ENCODE measurements at places on chromosomes 7 and 10. TPM values are rescaled to one million over a fixed set of nuclear protein-coding genes. Genes with fewer than 3 reads are reported as not detected.

GRCh38 chr10:93567277-93568104, 1.0 kb downstream of the FFAR4 start:
- no peak for DNase-seq

GRCh38 chr10:68864611-68865010, 36.5 kb upstream of the DDX50 start:
- no peak for DNase-seq

DNA sequence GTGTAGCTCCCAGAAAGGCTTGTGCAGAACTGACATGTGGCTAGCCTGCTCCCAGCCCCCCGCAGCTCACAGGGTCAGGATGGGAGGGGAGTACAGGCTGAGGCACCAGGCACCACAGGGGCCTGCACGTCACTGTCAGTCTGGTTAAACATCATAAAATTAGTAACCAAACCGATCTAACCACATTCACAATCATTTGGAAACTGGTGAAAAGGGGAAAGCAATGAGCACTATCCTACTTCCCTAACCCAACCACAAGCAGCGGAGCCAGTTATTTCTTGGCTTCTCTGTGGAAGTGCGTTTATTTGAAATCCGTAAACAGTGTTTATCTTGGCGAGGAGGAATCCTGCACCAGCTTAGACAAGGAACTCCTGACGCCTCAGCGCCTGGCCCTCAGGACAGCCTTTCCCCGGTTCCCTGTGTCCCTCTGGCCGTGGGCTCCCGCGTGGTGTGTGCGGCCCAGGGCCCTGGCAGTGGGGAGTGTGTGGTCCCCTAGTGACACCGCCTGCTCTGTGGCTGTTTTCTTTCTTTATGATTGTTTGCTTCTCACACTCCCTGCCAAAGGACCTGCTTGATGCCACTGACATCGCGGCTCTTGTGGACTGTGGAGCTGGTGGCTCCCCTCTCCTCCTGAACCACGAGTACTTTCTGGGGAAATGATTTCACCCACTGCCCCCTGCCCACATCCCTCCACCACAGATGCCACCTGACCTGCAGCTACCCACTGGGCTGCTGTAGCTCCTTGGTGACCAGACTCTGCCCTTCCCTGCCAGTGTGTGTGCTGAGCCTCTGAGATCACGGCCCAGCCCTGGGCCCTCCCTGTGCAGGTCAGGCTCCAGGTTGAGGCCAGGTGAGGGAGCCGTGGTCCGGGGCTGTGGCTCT, 38.0 kb downstream of the INPP5A start:
- DNase-seq, result peak; percentile 50

GRCh38 chr10:68832601-68833000, 5.3 kb downstream of the STOX1 start:
- DNase-seq, result no peak

DNA sequence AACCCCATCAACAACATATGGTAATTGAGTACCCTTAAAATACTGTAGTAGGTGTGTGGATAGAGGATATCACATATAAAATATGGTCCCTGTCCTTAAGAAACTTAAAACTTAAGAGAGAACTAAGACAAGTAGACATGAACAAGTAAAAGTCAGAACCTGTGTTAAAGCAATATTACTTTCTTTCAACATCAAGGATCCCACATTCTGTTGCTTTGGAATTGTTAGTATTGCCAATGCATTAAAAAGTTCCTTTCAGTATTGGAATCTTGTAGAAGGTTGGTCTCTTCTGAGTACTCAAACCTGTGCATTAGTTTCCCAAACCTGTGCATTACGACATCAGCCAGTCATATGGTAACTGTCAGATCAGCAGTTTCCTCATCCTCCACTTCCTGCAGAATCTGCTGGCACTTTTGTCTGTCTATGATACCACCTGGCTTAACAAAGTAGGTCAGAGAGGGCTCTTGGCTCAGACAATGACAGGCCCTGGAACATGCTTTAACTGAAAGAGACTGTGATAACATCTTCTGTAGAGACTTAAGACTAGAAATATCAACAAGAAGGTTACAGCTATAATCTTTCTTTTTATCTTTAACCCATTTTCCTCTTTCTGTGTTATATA, 56.5 kb downstream of the CCDC71L start:
- no peak for DNase-seq

DNA sequence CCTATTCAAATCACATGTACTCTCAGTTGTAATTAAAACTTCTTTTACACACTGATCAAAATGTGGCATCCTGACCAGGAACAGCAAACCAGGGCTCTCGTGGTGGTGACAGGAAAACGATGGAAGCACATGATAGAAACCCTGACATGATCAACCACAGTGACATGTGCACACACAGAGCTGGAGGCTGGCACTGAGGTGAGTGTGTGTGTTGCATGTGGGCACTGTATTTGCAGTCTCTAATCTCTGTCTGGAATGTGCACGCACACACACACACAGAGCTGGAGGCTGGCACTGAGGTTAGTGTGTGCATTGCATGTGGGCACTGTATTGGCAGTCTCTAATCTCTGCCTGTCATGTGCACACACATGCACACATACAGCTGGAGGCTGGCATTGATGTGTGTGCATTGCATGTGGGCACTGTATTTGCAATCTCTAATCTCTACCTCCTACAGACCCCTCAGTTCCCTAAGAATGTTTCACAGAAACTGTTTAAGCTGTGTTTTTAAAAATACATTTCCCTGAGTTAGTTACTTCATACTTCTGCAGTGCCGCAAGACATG, 406.9 kb downstream of the SFMBT2 start:
- no peak for DNase-seq

DNA sequence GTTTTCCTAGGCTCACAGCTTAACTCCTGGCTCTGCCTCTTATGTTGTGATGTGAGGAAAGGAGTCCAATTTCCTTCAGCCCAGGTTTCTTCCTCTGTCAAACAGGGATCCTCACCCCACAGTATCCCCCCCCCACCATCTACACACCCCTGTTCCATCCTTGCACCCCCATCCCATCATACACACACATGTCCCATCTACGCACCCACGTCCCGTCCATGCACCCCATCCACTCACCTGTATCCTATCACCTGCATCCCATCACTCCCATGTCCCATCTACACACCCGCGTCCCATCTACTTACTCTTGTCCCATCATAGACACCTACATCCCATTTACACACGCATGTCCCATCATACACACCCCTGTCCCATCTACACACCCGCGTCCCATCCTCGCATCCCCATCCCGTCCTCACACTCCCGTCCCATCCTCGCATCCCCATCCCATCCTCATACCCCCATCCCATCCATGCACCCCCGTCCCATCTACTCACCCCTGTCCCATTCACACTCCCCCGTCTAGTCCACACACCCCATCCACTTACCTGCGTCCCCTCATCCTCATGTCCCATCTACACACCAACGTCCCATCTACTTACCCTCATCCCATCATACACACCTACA, 117.3 kb downstream of the TRRAP start:
- no peak for DNase-seq

GRCh38 chr10:123911866-123912265, 20.3 kb upstream of the CPXM2 start:
- no peak for DNase-seq

- no peak for DNase-seq
Observed at GRCh38 chr10:26474026-26474425, 35.9 kb downstream of the APBB1IP start.

GRCh38 chr7:2644562-2645273, 12.9 kb downstream of the TTYH3 start:
- no peak for DNase-seq

DNA sequence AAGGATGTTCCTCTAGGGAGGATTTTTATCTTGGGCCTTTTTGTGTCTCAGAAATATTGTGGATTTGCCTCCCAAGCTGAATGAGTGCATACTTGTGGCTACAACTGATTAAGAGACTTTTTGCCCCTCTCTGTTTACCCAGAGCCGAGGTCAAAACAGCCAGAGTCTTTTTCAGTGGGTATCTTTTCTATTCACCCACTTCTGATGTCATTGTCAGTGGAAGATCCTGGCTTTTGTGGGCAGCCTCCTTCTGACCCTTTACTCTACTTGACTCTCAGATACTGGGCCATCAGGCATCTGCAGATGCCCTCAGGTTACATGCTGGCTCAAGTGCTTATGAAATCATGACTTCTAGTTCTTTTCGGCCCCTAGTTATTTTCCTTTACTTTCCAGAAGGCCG, 19.6 kb upstream of the PIP4K2A start:
- no peak for DNase-seq

DNA sequence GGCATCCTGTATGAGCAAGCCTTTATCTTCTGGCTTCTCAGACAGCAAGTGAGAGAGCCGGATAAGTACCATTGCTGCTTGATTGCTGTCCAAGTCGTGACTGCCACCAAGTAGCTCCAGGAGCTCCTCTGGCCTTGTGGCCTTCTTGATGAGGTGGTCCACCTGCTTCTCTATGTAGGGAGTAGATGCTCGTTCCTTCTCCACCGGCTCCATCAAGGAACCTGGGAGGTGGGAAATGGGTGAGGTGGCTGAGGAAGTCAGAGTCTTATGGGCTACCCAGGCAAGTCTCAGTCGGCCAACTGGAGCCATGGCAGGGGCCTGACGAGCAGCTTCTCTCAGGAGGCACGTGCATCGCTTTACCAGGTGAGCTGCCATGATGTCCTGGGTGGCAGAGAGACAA, 2.6 kb downstream of the TBRG4 start:
- DNase-seq, result no peak

- DNase-seq, result no peak
Observed at GRCh38 chr10:44947371-44948152, 12.0 kb upstream of the RASSF4 start.

- peak; percentile 55 for DNase-seq
Observed at GRCh38 chr10:102113956-102114857, 6.0 kb downstream of the LDB1 start.

GRCh38 chr10:77501152-77501845, 136.3 kb downstream of the KCNMA1 start:
- no peak for DNase-seq

DNA sequence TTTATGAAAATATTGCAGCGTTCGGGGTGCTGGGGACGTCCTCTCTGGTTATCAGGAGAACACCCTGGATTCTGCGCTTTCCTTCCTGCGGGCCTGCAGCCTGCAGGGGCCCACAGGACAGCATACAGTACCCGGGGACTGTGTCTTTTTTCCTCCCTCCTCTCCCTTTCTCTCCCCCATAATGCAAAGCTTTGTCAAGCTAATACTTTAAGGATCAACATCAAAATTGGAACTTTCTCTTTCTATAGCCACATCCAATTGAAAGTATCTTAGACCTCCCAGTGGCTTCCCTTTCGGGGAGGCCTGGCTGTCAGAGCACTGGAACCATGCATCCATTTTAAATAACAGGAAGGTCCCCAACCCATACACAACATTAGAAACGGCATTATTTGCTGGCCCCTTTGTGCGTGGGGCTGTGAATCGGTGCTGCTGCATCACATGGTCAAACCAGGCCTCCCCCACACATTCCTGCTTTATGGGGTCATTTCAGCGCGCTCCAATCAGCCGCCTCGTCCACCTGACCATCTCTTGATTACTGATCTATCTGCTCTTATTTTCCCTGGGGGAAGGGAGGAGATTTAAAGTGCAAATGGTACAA, 505.1 kb downstream of the DNAJB6 start:
- DNase-seq, result no peak

GRCh38 chr7:29852457-29852856, 46.1 kb downstream of the WIPF3 start:
- no peak for DNase-seq

DNA sequence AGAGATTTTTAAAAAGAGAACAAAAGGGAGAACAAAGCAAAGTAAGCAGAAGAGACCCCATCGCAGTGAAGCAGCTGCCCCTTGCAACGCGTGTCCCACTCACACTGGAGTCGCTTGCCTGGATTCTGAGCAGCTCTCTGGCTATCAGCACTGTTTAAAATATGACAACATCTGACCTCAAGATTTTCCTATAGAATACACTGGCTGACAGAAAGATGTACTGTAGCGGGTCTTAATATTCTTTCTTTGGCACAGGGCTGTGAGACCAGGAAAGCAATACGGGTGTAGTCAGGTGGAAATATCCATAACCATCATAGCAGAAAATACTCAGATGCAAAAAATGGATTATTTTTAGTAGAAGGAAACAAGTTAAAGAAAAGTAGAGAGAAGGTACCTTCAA, 125.7 kb upstream of the TNS3 start:
- DNase-seq, result no peak

GRCh38 chr10:85490431-85490830, 876.2 kb downstream of the GRID1 start:
- DNase-seq, result no peak

GRCh38 chr7:254337-255037, 35.5 kb upstream of the FOXL3 start:
- DNase-seq, result no peak

DNA sequence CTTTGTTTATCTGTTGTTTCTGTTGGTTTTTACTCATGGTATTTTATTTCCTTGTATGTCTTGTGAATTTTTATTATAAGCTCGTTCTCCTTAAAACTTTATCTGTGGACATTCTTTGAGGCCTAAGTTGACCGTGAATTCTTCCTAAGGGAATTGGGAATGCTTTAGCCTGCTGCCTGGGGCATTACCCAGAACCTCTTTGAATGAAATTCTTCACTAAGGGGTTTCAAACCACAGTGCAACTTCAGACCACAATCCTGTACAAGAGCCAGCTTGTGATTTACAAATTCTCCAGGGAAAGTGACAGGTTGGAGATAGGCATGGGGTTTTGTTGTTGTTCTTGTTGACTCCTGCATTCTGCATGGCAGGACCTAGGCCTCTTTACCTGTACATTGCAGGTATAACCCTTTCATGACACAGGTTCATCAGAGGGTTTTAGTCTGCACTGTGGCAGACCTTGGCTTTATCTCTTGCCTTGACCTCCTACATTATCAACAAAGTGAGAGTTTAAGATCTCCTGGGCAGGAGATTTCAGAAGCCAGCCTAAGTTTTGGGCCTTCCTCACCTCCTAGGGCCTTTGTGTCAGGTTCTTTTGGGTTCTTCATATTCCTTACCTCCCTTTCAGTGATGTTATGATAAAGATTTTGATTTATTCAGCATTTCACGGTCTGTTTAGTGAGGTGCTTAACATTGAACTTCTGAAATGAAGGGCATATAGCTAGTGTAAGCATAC, 70.2 kb downstream of the ABCC2 start:
- no peak for DNase-seq

DNA sequence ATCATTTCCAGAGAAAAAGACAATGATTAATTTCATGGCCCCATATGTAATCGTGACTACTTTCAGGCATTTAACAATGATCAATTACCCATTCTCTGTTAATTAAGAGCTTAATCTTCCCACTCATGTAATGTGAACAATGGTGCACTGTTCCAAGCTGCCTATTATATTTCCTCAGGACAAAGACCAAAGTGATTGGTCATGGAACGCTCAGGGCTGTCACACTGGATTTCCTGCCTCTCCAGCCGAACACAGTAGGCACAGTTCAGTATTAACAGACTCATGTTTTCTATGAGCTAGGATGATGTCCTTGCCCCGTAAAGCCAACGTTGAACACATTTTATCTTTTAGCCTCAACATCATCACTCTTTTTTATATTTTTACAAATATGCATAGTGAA, 142.7 kb upstream of the FZD8 start:
- no peak for DNase-seq

GRCh38 chr7:12233175-12233574, 22.1 kb downstream of the TMEM106B start:
- no peak for DNase-seq

The MDFIC gene
- 57.0 TPM for total RNA-seq

The ZNF212 gene
- 15.5 TPM for total RNA-seq

The SVIL gene
- total RNA-seq, result 10.3 TPM

The LRRC4 gene
- 0.11 TPM for total RNA-seq

The SPDYE9 gene
- total RNA-seq, result not detected

The ABCB4 gene
- total RNA-seq, result not detected

The VOPP1 gene
- 50.0 TPM for total RNA-seq
